Cardiac muscle cell (in vitro differentiated cells and primary cell): ENCODE measurements at places on chromosomes 3 and 15.
A peak's percentile ranks its signal among the peaks of the same experiment; 100 is the strongest.

DNA sequence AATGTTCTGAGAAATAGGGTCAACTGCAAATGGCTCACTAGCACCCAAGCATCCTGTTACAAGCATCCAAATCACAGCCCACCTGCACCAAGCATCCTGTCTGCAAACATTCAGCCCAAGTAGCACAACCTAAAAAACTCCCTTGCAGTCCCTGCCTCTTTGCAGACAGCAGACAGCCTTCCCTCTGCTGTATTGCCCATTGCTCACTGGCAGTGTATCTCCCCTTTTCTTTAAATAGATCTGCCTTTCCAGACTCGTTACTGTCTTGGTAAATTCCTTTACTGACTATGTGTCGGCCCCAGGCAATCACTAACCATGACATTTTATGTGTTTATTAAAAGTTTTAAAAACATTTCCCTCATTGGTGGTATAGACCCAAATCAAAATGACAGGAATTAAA, 155.4 kb downstream of the ADAMTSL3 start:
- DNase-seq, result peak; percentile 18

GRCh38 chr3:13613343-13614190, 64.6 kb downstream of the FBLN2 start:
- no peak for DNase-seq

DNA sequence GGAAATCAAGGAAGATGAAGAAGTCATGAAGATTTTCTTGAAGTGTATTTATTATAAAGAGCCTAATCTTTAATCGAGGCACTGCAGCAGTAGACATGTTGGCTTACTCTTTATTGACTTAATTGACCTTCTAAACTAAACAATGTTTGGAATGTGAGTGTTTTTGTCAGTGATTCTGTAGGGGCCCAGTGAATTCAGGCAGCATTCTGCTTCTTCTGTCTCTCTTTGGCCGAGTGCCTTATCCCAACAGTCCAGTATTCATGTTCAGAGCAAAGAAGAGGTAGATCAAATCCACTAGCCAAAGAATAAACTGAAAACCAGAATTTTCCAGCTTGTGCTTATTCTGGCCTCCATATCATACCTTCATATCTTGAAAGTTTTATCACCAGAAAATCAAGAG, 55.7 kb downstream of the RLBP1 start:
- DNase-seq, result no peak

DNA sequence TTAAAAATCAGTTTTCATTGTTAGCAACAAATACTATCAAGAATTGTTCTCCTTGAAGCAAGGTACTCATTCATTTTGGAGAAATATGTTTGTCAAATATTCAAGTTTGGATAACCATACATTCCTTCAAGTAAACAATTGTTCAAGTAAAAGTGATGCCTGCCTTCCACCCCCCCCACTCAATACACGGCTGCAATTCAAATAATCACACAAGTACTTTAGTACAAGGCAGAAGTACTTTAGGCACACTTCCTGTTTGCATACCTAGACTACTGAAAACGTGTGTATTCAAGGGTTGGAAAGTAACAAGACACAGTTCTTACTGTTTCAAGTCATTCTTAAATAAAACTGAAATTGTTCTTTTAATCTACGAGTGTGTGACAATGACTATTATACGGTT, 45.4 kb downstream of the TJP1 start:
- no peak for DNase-seq

DNA sequence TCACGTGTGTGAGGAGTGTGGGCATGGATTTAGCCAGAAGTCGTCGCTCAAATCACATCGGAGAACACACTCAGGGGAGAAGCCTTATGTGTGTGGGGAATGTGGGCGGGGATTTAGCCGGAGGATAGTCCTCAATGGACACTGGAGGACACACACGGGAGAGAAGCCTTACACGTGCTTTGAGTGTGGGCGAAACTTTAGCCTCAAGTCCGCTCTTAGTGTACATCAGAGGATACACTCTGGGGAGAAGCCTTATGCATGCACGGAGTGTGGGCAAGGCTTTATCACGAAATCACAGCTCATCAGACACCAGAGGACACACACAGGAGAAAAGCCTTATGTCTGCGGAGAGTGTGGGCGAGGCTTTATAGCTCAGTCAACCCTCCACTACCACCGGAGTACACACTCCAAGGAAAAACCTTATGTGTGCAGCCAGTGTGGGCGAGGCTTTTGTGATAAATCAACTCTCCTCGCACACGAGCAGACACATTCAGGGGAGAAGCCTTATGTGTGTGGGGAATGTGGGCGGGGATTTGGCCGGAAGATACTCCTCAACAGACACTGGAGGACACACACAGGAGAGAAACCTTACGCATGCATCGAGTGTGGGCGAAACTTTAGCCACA, 28.1 kb downstream of the ZNF589 start:
- DNase-seq, result no peak

- no peak for DNase-seq
These were observed 15.5 kb upstream of the PSTPIP1 start for GRCh38 chr15:76979331-76979925.

DNA sequence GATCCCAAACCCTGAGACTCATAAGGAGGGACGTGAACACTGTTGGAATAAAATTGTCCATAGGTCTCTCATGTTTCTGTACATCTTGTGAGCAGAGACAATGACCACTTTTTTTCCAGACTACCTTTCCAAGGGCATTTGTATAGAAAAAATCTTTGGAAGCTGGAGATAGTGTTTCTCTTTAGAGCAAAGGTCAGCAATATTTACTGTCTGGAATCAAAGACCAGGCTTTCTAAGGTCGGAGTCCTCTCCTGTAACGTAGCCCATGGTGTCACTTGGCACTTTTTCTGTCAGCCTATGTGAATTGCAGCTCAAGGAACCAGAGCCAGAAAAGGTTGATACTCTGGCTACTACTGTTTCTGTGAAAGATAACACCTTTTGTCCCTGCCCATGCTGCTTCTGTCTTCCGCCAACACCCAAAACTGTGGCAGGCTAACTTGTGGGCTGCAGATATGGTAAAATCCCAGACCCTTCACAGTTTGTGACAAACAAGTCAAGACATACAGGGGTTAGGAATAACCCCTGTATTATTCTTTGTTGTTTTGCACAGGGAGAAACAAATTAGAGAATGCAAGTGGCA, 578.3 kb downstream of the GRM7 start:
- DNase-seq, result no peak

DNA sequence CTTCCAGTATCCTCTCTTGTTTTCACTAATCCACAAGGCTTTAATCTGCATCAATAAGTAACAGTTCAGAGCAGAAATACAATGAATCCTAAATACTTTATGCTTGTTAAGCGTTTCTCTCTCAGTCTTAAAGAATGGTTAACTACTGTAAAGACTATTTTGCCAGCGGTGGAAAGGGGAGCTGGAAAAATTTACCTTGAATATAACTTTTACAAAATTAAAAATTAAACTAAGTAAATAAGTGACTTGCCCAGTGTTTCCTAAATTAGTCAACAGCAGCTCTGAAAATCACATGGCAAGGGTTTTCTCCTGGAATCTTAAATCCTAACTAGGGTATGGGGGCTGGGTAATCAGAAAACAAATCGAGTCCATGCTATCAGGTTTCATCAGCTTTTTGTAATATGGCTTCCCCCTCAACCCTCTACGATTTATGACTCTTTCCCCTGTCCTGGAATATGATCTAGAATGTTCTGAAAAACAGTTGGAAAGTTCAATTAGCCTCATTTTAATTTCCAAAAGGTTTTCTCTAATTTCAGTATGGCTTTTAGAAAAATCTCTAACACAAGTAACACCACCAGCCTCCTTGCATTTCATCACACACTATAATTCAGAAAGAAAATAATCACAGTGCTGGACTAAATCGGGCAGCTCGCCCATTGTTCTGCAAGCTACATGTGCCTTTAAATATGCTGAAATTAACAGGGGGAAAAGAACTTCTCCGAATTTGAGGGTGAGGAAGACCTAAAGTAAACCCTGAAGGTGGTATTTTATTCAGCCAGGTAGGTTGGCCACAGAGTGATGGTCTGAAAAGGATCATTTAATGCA, 133.5 kb downstream of the ADAMTS9 start:
- DNase-seq, result no peak

- peak; percentile 88 for DNase-seq
These were observed 49.4 kb upstream of the ACVR2B start for GRCh38 chr3:38404286-38404685.

DNA sequence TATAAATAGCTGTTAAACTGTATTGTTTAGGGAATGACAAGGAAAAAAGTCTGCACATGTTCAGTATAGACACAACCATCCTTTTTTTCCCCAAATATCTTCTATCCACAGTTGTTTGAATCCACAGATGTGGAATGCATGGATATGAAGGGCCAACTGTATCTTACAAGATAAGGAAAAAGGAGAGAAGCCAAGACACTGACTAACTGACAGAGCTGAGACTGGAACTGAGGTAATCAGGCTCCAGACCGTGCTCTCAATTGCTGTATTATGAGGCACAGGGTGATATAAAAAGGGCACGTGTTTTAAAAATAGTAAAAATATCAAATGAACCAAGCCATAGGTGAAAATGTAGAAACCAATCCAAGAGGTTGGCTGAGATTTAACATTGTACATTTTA, 49.0 kb downstream of the DHX36 start:
- peak; percentile 43 for DNase-seq

GRCh38 chr3:56347219-56347871, 120.9 kb downstream of the ERC2 start:
- peak; percentile 18 for DNase-seq

GRCh38 chr3:16200411-16200810, 25.9 kb downstream of the GALNT15 start:
- no peak for DNase-seq

DNA sequence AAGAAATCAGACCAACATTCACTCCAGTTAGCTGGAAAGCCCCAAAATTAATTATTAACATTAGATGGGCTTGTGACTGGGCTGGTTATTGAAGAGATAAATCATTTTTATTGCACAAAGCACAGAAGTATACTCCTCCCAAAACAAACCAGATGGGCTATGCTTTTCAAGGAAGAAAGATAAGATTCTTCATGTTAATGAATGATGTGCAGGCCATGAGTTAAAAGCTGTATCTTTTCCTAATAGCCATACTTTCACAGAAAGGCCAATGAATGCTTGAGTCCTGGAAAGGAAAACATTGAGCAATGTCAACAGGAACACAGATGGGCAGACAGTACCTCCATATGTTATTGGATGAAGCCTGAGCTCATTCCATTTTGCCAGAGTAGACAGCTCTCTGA, 55.4 kb downstream of the OCA2 start:
- no peak for DNase-seq

- no peak for DNase-seq
These were observed 4.5 kb downstream of the THBS1 start for GRCh38 chr15:39585389-39585841.

- peak; percentile 88 for DNase-seq
These were observed 29.9 kb downstream of the PDIA5 start for GRCh38 chr3:123096731-123097130.

DNA sequence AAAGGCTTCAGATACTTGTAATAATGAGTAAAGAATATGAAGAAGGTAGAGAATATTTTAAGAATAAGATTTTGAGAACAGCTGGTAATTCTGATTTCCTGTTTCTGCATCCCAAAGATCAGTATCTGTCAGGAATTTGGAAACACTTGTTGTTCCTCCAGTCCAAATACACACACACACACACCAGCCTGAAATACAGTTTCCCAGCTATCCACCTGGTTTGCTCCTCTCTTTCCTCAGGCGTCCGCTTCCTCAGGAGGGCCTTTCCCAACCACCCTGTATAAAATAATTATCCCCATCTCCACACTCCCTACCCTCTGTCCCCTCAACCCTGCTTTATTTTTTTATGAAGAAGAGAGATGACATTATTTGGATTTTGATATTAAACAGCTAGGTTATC, 2.0 kb upstream of the FSIP1 start:
- no peak for DNase-seq

GRCh38 chr3:62211675-62212429, 161.5 kb downstream of the FEZF2 start:
- no peak for DNase-seq

- no peak for DNase-seq
These were observed 4.3 kb downstream of the PDIA5 start for GRCh38 chr3:123071146-123071545.

- peak; percentile 61 for DNase-seq
These were observed 23.1 kb upstream of the MCCC1 start for GRCh38 chr3:183122257-183122932.

GRCh38 chr3:55790596-55791350, 303.7 kb upstream of the WNT5A start:
- DNase-seq, result no peak

DNA sequence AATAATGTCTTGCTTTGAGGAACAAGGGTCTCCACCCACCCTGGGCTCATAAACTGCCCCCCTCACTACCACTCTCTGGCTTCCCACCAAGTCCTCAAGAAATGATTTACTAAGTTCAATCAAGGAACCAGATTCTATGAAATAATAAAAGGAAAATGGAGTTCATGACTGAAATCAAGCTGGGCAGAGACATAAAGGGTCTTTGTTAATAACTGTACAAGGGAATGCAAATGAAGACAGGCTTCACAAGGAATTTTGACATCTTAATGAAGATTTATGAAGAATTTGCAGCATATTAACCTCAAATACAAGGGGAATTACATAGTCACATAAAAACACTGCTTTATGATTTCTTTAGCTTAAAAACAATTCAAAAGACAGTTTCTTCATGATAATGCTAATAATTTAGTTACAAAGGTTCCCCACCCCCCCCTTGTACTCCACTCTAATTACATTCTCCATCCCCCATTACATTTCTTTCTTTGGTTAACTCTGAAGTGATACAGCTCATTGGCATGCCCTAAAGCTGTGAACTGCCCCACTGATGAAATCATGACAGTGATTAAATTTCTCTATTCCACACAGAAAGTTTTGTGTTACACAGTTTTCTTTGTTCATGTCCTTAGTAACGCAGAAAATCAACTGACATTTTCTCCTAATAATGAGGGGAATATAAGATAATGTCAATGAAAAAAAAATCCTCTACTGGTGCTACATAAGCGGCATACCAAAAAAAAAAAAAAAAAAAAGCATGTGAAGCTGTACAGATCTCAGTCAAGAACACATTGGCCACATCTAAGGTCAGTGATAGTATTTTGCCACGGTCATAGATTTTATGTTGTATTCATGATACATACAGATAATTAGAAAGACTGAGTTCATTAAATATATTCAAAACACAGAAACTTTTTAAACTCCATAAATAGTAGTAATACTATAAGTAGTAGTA, 54.4 kb downstream of the WWTR1 start:
- no peak for DNase-seq

GRCh38 chr15:41564286-41564959, 5.4 kb downstream of the TYRO3 start:
- peak; percentile 73 for DNase-seq

GRCh38 chr3:63132461-63133250, 145.5 kb upstream of the SYNPR start:
- DNase-seq, result no peak

DNA sequence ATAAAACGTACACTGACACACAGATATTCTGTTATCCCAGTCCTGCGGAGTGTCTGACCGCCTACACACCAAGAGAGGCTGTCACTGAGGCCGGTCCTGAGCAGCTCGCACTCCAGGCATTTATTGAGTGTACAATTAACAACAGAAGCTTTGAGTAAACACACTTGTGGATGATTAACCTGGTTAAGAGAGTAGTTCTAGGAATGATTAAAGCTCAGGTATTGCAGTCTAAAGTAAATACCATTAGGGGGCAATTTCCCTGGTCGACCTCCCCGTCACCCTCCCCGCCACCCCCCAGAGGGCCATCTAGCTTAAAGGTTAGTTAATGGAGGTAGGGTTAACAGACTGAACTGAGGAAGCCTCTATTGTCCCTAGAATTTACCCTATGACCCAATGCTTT, 1278.5 kb downstream of the NSUN3 start:
- no peak for DNase-seq

GRCh38 chr15:38307861-38308641, 55.4 kb downstream of the SPRED1 start:
- DNase-seq, result no peak

- no peak for DNase-seq
These were observed 90.6 kb downstream of the CNTN3 start for GRCh38 chr3:74523811-74524210.
